ENCODE measurements at places on chromosomes 3 and 15.

- DNase-seq = no peak
Observed at GRCh38 chr15:79990280-79990996, 19.4 kb upstream of the BCL2A1 start.

- DNase-seq = no peak
Observed at GRCh38 chr3:78148986-78149717, 1109.3 kb downstream of the ROBO2 start.

DNA sequence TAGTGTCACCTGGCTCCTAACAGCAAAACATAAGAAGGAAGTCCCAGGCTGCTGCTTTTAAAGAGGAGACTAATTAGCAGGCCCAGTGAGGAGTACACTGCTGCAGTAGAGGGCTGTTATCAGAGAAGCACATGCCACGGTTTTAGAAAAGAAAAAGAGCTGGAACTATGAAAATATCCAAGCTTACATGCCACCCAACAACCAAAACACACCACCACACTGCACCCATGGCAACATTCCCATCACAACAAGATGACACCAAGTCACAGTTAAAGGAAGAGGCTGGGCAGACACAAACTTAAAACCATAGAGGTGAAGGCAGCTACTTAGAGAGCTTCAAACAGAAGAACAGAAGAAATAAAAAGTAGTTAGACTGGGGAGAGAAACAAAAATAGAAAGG is 37.0 kb downstream of the NPTN start:
- no peak for DNase-seq

GRCh38 chr3:21531909-21532308 is 219.1 kb downstream of the ZNF385D start:
- no peak for DNase-seq

GRCh38 chr3:14335774-14336748 is 66.3 kb upstream of the SLC6A6 start:
- no peak for DNase-seq

DNA sequence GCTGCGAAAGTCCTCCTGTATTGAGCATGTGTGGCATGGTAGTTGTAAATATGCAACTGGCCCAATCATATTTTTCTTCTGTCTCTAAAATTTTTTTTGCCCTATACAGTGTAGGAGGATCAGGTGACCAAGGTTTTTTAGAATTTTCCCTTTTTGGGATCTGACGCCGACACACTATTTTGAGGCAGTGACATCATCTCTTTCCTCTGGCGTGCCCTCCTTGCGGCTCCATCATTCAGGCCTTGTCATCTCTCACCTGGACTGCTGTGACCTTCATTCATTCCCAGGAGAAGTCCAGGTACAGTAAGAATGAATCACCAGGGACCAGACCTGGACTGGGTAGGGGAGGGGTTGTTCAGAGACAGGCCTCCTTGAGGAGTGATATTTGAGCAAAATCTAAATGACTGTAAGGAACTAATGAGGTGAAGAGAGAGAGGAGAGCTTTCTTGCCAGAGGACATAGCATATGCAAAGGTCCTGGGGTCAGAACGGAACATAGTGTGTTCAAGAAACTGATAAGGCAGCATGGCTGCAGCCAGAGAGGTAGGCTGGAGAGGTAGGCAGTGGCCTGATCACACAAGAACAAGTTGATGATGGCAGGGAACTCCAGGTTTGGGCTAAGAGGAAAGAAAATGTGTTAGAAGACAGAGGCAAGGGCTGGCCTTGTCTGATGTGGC is 38.7 kb downstream of the ARNT2 start:
- no peak for DNase-seq

GRCh38 chr3:125511420-125512118 is 8.4 kb downstream of the SNX4 start:
- DNase-seq = no peak

GRCh38 chr3:113057117-113057516 is 66.3 kb downstream of the GTPBP8 start:
- DNase-seq = no peak

- DNase-seq = no peak
Observed at GRCh38 chr3:101529816-101530685, 17.0 kb upstream of the SENP7 start.

DNA sequence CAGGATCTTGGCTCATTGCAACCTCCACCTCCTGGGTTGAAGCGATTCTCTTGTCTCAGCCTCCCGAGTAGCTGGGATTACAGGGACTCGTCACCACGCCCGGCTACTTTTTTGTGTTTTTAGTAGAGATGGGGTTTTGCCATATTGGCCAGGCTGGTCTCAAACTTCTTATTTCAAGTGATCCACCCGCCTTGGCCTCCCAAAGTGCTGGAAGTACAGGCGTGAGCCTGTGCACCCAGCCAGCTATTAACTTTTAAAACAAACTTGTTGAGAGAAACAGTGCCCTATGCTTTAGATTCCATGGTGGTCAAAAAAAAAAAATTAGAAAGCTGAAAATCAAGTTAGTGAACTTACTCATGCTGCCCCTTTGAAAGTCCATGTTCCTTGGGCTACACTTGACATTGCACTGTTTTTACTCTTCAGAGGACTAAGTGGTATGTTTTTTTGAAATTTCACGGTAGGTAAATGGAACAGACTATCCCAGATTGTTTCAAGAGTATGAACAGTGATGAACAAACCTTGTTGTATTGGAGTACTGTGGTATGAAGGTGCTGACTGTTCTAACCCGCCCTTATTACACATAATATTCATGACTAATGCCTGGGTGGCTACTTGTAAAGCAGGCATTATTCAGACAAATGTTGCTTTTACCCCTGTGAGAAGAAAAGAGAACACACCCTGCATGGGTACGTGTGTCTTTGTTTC is 206.9 kb downstream of the KLHL25 start:
- no peak for DNase-seq

GRCh38 chr3:49509028-49509561 is 39.0 kb downstream of the DAG1 start:
- no peak for DNase-seq

GRCh38 chr3:58271901-58272501 is 34.0 kb upstream of the RPP14 start:
- no peak for DNase-seq

- DNase-seq = no peak
Observed at GRCh38 chr3:122234117-122234516, 50.6 kb downstream of the CASR start.

- no peak for DNase-seq
Observed at GRCh38 chr3:119582178-119582577, 2.9 kb downstream of the ADPRH start.

- no peak for DNase-seq
Observed at GRCh38 chr3:161175506-161175905, 45.6 kb upstream of the NMD3 start.

GRCh38 chr3:21524133-21524532 is 226.9 kb downstream of the ZNF385D start:
- DNase-seq = no peak

- no peak for DNase-seq
Observed at GRCh38 chr15:73949496-73949895, 23.2 kb downstream of the LOXL1 start.

- no peak for DNase-seq
Observed at GRCh38 chr15:59605994-59606393, 5.6 kb upstream of the GCNT3 start.

- peak; percentile 29 for DNase-seq
Observed at GRCh38 chr3:105448338-105448982, 81.8 kb downstream of the ALCAM start.

- DNase-seq = no peak
Observed at GRCh38 chr15:98773616-98774015, 125.3 kb downstream of the IGF1R start.

DNA sequence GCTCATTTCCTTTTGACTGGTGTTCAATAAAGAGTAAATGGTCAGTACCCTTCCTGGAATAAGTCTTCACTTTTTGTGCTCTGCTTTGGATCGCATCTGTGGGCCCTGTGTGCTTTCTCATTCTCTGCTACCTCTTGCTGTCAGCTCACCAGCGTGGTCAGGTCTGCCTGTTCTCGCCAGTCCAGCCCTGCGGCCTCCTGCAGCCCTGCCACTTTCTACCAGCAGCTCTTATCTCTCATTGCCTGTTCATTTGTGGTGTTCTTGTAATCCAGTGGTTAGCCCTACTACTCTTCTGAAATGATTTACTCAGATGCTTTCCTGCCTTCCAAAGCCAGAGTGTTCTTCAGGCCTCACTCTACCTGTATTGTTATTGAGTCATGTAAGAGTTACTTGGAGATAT is 54.8 kb downstream of the CHCHD6 start:
- DNase-seq = no peak

DNA sequence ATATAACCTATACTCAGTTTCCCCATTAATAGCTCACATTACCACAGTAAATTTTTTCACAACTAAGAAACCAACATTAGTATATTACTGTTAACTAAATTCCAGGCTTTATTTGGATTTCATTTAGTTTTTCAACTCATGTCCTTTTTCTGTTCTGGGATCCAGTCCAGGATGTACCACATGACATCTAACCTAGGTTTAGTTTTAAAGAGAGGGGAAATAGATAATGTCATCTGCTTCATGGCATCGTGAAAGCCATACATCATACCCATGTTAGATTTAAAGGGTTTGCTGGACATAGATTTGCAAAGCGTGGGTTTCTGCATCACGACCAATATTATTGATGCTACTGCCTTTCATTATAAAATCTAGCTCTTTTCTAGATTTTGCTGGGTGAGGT is 33.2 kb upstream of the RPP14 start:
- no peak for DNase-seq

DNA sequence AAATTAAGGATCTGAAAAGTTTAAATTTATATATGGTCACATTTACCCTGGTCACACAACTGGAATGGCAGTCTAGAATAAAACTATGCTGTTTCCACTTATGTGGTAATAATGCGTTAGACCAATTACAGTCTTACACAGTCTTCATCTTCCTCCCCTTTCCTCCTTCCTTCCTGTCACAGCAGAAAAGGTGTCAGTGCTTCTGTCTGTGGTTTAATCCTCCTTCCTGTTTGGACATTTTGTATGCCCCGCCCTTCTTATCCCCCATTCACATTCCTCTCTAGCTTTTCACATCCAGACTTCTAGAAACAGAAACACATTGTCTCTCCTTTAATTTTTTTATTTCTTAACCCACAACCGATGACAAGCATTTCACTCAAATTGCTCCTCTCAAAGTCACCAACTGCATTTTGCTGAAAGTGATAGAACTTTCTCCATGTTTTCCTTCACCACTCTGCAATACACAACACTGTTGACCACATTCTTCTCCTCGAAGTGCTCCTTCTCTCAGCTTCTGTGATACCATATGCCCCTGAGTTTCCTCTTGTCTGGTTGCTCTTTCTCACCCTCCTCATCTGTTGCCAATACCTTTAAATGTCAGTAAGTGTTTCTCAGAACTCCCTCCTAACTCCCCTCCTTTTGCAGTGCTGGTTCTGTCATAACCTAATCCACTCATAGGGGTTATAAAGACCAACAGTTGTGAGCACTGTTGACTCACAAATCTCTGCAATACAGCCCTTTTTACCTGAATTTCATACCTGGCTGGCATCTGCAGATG is 271.6 kb downstream of the UBE2E2 start:
- DNase-seq = no peak

DNA sequence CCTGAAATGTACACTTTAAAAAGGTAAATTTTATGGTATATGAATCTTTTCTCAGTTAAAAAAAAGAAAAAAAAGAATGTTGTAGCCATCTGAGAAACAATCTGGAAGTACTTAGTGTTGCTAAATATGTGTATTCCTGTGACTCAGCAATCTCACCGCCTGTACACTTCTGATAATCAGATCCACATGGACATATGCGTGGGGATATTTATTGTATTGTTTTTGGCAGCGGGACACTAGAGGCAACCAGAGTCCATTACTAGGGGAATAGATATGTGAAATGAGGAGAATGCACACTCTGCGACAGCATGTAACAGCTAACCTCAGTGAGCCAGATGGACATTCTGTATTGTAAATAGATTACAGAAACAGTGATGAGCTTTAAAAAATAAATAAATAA is 65.4 kb downstream of the AQP9 start:
- DNase-seq = peak; percentile 5

DNA sequence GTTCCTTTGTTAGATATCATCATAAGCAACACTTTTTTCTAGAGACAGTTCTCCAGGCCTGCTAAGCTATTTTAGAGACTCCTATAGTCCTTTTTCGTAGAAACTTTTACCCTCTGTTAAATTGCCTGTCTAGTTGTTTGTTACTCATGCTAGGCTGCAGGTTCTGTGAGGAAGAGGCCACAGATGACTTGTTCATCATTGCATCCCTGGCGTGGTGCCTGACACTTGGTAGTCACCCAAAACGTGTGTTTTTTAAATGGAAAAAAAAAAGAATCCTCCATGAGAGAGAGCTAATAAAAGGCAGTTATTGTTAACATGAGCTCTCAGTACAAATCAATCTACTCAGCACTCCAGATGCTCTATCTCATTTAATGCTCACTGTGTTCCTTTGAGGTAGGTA is 35.1 kb downstream of the CCDC54 start:
- peak; percentile 49 for DNase-seq

DNA sequence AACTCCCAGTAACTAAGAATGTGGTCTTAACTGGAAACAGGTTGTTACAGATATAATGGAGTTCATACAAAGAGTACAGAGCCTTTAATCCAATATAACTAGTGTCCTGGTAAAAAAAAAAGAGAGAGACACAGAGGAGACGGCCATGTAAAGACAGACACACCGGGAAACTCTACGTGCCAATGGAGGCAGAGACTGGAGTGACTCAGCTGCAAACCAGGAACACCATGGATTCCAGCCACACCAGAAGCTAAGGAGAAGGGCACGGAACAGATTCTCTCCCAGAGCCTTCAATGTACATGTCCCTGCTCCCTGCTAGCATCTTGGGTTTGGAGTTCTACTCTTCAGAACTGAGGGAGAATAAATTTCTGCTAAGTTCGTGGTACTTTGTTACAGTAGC is 4.5 kb downstream of the RNF168 start:
- DNase-seq = no peak

GRCh38 chr3:30600572-30600971 is 5.8 kb upstream of the TGFBR2 start:
- DNase-seq = no peak

- no peak for DNase-seq
Observed at GRCh38 chr3:42904076-42904475, 1.9 kb upstream of the ZNF662 start.

DNA sequence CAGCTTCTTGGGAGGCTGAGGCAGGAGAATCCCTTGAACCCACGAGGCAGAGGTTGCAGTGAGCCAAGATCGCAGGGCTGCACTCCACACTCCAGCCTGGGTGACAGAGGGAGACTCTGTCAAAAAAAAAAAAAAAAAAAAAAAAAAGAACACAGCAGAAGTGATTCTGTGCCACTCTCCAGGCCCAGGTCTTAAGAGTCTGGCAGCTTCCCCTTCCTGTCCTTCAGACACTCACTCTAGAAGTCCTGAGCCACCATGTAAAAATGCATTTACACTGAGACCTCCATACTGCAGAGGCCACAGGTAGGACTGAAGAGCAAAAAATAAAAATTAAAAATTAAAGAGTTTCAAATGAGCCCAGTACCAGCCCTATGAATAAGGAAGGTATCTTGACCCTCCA is 11.8 kb upstream of the CDV3 start:
- no peak for DNase-seq

DNA sequence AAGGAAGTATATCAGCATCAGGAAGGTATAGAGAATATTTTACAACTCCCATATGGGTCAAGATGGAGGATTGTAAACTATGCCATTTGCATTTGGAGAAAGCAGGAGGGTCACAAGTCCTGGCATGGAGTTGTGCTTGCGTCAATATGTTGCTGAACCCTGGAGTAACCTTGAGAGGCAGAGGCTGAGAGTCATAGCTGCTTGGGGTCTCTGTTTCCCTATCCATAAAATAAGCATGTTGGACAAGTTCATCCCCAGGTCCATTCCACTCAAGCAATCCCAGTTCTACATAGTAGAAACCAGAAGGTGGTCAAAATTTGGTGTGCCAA is 273.6 kb downstream of the MECOM start:
- no peak for DNase-seq

GRCh38 chr15:42062284-42062806 is 32.0 kb downstream of the PLA2G4D start:
- no peak for DNase-seq

- DNase-seq = no peak
Observed at GRCh38 chr15:56919609-56920366, 1.3 kb downstream of the TCF12 start.
